ENCODE measurements at places on chromosomes 13 and 19.

DNA sequence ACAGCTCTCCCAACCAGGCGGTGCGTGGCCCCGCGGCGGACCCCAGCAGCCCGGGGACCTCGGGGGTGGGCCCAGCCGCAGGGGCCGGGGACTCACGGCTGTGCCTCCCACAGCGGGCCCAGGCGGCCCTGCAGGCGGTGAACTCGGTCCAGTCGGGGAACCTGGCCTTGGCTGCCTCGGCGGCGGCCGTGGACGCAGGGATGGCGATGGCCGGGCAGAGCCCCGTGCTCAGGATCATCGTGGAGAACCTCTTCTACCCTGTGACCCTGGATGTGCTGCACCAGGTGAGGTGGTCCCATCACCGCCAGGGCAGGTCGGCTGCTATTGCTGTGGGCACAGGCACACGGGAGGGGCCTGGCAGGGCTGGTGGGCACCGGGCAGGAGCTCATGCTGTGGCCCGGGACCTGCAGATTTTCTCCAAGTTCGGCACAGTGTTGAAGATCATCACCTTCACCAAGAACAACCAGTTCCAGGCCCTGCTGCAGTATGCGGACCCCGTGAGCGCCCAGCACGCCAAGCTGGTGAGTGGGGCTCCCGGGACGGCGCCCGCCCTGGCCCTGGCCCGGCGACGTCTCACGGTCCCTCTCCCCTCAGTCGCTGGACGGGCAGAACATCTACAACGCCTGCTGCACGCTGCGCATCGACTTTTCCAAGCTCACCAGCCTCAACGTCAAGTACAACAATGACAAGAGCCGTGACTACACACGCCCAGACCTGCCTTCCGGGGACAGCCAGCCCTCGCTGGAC lies 7.3 kb downstream of the PTBP1 start:
- no peak for DNase-seq

- DNase-seq: no peak
Observed at GRCh38 chr13:90552702-90553101, 794.8 kb upstream of the MIR17HG start.

DNA sequence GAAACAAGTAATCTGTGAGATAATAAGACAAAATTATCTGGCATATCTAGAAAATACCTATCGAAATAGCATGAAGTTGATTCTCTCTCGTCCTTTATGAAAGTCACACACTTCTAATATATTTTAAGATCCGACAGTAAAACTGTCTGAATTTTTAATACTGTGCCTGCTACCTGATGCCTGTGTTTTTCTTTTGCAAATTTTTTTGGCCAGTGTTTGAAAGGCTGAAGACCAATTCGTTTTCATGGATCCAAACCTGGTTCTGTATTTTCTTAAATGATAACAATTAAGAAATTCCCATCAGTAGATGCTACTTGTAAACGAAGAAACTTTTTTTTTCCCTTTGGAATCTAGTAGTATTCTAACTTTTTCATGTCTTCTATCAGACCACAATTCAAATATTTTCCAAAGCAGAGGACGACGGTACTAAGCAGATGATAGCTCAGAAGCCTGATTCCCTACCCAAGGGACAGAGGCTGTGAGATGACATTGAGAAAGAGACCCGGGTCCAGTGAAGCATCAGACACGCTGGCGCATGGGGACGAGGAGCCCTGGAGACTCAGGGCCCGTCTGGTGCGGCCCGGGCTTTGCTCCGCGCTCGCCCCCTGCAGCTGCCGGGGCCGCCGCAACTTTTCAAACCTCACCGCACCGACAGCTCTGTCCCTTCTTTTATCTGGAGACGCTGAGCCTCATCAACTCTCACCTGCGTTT lies 49.5 kb upstream of the PABPC3 start:
- DNase-seq: no peak

GRCh38 chr19:45547211-45547770 lies 37.3 kb downstream of the OPA3 start:
- no peak for DNase-seq

DNA sequence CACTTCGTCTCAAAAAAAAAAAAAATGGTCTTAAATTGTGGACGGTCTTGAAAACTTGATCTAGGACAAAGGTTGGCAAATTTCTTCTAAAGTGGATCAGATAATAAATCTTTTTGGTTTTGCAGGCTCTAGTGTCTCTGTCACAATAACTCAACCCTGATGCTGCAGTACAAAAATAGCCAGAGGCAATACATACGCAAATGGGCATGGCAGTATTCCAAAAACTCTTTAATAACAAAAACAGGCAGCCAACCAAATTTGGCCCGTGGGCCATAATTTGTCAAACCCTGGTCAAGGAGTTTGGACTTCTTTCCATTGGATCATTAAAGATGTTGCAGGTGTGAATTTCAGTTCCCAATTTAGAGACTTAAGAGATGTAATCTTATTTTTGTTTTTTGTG lies 93.5 kb upstream of the MRI1 start:
- no peak for DNase-seq

GRCh38 chr19:56253737-56254136 lies 18.8 kb upstream of the EDDM13 start:
- DNase-seq: no peak

GRCh38 chr19:55452749-55453346 lies 8.6 kb downstream of the ISOC2 start:
- DNase-seq: no peak

GRCh38 chr19:8158411-8159074 lies 9.2 kb upstream of the FBN3 start:
- DNase-seq: no peak

GRCh38 chr19:16889366-16889882 lies 625 bp downstream of the F2RL3 start:
- no peak for DNase-seq

DNA sequence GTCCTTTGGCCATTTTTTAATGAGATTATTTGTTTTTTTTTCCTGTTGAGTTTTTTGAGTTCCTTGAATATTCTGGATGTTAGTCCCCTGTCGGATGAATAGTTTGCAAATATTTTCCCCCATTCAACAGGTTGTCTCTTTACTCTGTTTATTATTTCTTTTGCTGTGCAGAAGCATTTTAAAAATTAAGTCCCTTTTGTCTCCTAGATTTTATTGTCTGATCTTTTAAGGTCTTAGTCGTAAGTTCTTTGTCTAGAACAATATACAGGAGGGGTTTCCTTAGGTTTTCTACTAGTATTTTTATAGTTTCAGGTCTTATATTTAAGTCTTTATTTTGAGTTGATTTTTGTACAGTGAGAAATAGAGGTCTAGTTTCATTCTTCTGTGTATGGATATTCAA lies 284.4 kb downstream of the GPC6 start:
- DNase-seq: no peak

DNA sequence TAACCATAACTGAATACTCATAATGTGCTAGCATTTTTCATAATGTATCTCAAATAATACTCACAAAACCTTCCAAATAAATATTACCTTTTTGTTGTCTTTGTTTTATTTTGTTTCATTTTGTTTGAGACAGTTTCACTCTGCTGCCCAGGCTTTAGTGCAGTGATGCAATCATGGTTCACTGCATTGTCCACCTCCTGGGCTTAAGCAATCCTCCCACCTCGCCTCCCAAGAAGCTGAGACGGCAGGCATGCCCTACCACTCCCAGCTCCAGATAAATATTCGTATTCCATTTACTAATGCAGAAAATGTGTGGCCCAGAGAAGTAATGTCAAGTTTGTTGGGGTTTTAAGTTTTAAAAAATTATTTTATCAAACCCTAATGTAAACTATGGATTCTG lies 739.1 kb downstream of the GPC5 start:
- DNase-seq: no peak

DNA sequence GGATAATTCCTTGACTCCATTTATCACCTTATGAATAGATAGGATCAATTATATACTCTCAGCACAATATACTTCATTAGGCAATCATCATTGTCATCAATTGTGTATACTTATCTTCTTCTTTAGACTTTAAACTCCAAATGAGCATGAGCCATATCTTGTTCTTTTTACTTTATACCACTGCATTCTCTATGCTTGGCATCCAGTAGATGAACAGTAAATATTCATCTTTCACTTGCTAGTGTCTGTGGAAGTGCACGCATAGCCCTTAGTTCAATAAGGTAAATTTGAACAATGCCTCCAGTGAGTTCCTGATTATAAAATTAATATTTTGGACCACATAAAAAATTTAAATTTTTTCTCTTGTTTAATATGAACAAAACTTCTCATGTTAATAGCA lies 172.3 kb upstream of the SPRY2 start:
- no peak for DNase-seq

DNA sequence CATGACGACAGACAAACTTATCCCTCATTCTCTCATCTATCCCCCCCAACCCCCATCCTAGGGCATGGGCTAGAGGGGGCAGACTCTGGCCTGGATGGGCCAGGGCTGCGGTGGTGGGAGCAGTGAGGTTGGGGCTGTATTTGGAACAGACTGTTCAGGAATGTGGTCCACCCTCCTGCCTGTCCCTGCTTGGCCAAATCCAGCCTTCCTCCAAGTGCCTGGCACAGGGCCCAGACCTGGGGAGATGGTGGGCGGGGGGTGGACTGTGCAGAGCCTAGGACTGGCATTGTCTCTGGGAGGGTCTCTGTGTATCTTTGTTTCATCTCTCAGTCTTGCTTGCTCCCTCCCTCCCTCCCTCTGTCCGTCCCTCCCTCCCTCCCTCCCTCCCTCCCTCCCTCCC lies 14.2 kb downstream of the EGLN2 start:
- no peak for DNase-seq

- no peak for DNase-seq
Observed at GRCh38 chr19:46741447-46741846, 4.4 kb upstream of the FKRP start.

DNA sequence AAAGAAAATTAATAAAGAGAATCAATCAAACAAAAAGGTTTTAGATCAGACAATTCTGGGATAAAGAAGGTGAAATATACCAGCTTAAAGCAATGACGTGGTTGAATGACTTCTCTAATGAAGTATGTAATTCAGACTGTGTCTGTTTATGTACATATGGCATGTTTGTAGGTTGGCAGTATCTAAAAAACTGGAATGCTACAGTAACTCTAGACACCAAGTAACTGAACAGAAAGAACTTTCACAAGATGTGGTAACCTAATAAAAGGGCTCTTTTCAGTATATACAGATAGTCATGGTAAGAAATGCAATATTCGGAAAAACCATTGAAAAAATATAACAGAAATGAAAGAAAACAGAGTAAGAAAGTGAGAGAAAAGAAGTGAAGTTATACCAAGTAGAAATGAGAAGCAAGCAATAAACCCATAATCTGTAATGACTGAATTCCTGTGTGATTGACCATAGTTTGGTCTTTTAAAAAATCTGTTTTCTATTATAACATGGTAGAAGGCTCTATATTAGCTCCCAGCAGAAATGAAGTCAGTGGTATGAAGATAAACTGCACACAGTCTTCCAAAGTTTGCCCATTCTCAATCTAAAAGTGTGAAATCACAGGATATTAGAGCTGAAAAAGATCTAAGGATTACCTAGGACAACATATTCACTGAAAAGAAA lies 31.4 kb downstream of the ELF1 start:
- DNase-seq: no peak

GRCh38 chr13:34207334-34207733 lies 389.4 kb downstream of the RFC3 start:
- no peak for DNase-seq

- no peak for DNase-seq
Observed at GRCh38 chr19:51809787-51810186, 14.8 kb downstream of the FPR3 start.

GRCh38 chr13:111006506-111007031 lies 91.7 kb upstream of the ANKRD10 start:
- DNase-seq: no peak

GRCh38 chr19:30023330-30023729 lies 81.3 kb downstream of the URI1 start:
- DNase-seq: no peak

DNA sequence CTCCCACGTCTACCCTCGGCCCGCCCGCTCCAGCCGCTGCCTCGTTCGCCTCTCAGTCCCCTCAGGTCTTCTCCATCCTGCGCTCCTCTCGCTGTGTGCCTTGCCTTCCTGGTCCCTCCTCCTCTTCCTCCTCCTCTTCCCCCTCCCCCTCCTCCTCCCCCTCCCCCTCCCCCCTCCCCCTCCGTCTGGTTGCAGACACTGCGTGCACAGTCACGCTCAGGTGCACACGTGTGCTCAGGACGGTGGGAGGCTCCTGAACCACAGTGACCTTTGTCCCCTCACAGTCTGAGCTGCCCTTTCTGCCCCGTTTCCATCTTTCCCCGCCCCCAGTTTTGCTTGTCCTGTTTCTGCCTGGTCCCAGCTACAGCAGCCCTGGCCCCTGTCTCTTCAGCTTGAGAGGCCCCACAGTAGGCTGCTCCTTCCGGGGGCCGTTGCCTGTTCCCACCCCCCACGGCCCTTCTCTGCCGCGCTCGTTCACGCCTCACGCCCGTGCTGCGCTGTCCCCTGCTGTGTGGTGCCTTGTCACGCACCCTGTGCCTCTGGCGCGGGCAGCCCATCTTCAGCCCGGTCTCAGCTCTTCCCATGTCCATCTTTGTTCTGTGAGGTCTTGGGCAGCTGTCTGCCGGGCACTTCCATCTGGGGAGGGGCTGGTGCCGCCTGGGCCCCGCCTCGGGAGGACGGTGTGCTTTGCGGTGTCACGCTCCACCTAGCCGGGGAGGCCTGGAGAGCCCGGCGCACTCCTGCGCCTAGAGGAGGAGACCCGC lies 13.8 kb upstream of the RPS15 start:
- no peak for DNase-seq

DNA sequence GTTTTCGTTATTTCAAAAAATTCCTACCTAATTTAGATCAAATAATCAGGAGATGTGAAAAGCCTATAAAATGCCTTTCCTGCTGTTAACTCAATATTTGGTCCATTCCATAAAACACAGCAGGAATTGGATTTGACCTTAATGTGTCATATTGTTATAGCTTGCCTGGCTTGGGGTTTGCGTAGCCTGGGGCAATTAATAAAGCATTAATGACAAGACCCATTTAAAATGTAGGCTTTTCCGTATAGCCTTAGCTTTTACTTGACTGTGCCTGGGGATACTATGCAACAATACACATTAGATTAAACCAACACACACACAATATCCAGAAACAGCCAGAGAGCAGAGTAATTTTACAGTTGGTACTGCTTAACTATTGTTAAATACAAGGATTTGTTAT lies 117.2 kb upstream of the MAB21L1 start:
- DNase-seq: no peak

DNA sequence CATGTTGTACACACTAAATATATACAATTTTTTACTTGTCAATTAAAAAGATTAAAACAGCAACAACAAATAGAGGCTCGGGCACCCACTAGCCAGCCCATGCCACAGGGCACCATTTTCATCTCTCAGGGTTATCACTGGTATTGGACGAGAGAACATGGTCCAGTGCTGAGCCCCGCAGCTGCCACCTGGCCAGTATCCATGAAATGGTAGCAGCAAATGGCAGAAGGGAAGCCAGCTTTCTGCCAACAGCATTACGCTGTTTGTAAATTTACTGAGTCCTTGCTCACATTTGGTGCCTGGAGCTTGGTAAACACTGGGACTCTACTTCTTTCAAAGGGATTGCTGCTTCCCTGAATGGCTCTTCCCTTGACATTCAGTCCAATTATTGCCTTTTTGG lies 87.9 kb upstream of the WASF3 start:
- DNase-seq: no peak

- DNase-seq: no peak
Observed at GRCh38 chr19:13848798-13849676, 27.9 kb upstream of the NANOS3 start.

All from SIG-M5 (cell line).